Cardiac fibroblast (primary cell): ENCODE measurements at places on chromosomes 16 and 17.

GRCh38 chr17:4150096-4150495, 7.1 kb downstream of the CYB5D2 start:
- no peak for DNase-seq

DNA sequence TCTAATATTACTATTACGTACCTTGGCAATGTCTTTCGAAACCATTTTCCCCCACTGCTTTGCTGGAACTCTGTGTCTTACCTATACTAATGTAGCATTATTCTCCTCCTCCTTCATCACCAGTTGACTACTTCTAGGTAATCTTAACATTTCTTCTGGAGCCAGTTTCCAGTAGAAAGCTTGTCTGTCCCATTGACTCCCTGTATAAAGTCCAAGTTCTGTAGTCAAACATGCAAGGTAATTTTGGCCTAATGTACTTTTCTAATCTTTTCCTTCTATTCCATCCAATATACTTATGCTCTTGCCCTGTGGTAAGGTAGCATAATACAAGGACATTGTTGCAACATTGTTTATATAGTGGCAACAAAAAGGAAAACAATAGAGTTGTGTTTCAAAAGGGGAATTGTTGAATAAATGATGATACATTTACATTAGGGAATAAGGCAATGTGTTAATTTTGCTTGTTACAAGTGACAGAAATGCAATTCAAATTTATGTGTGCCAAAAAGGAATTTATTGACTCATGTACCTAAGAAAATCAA, 27.9 kb downstream of the OMG start:
- no peak for DNase-seq

DNA sequence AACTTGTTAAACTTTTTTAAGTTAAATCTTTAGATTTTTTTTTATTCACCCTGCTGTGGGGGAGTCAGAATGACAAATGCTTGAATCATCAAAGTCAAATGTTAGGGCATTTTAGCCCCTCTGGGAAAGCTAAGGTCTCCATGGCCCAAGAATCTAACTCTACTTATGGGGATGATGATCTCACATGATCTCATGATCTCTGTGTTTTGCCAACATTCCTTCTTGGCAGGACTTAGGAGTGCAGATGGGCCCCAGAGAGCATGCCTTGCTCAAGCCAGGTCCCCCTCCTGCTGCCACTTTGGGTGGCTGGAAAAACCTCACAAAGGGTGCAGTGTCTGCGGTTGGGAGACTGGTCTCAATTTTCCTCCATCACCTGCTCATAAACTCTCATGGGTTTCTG, 108.6 kb downstream of the PRKCB start:
- no peak for DNase-seq

DNA sequence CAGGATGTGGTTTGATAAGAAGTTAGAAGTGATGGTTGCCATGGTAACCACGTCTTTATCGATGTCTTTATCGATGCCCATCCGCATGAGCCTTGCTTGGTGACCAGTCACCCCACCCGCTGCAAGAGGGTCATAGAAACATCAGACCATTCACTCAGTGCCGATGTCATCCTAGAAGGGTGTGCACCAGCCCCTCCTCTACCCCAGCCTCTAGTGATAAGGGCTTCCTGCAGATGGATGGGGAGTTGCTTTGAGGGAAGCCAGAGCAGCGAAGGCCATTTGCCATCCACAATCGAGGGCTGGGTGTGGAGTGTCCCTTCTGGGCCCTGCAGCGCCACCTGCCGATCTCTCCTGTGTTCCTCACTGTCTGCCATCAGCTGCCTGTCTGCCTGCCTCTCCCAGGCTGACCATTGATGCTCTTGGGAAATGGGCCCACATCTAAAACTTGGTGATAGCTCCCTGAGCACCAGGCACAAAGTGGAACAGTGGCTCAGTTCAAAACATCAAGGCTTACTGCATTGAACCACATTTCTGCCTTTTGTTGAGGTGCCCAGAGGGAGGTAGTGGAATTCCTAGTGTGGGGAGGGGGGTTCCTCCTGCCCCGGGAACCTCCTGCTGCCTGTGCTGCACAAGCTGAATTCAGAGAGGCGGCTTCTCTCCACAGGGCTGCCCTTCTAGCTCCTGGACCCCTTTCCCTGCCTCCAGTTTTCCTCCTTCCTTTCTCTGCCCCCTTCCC, 8.9 kb downstream of the CALB2 start:
- peak; percentile 49 for DNase-seq

- DNase-seq = no peak
These were observed 56.8 kb upstream of the HS3ST2 start for GRCh38 chr16:22757202-22757601.

DNA sequence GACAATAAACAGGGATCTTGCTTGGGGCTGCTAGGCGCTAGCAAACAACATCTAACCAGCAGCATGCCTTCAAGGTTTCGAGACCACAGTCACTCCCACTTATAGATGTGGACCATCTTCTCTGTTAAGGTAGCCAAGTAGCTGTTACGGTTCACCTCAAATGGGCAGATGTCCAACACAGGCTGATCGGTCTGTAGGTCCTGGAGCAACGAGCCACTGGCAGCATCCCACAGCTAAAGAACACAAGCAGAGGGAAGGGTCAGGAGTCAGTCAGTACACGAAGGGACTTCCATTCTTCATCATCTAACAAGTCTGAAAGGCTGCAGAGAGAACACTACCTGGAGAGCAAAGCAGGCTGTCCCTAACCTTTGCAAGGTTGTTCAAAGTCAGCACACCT, 16.9 kb upstream of the GLG1 start:
- no peak for DNase-seq

GRCh38 chr17:30831257-30831656, 509 bp upstream of the ATAD5 start:
- peak; percentile 38 for DNase-seq

DNA sequence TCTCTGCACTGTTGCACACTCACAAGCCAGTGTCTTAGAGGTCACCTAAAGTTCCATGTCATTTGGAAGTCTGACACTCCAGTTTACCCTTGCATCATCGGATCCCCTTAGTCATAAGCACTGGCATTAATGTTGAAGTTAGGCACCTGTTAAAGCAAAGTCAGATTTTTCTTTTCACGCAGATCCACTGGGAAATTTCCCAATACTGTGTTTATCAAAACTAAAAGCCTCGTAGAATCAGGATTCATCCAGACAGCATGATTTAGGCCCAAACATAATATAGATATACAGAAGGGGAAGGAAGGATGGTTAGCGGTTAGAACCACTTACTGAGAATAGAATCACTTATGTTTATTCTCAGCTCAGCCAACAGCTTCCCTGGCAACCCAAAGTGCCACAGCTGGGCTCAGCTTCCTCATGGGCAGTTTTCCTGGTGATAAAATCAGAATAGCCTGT, 30.1 kb upstream of the HAPSTR1 start:
- peak; percentile 38 for DNase-seq

DNA sequence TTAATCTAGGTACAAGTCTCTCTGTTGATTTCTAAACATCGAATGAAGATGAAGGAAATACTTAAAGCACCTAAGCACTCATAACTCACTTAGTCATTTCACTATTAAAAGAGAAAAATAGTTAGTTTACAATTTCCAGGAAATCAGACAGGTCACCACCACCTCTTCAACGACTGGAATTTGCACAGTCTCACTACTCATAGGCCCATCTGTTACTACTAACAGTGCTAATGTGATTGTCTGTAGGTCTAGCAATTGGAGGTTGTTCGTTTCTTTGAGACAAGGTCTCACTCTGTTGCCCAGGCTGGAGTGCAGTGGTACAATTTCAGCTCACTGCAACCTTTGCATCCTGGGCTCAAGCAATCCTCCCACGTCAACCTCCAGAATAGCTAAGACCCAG, 444.6 kb downstream of the MAF start:
- DNase-seq = no peak

DNA sequence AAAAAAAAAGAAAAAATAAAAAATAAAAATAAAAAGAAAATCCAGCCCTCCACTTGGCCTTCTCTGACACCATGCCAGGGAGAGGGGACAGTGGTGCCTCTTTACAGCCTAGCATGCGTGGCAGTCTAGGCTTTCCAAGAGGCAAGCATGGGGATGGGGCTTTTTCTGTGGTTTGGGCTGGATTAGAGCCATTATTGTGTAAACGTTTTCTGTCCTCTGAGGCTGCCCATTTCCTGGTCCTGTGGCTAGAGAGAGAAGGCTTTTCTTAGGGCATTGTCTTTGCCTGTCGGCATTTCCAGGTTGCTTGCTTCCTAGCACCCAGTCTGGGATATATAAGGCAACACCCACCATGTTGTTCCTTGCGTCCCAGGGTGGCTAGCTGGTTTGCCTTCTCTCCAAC, 2.7 kb upstream of the DHRS7B start:
- DNase-seq = peak; percentile 18

DNA sequence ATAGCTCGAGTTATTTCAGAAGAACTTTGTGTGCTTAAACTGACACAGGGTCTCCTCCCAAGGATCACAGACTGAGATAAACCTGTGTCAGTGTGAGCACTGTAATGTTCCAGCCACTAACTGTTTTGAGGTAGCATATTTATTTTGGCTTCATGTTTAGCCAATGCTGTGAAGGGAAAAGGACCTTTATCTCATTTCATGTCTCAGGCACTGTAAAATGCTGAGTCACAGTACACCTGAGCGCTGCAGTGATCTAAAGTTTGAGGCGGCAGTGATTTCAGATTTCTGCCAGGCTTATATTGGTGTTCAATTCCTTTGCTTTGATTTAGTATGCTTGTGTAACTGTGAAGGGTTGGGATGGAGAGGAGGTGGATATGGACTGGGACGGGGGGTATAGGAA, 3.1 kb upstream of the DNAJA2 start:
- DNase-seq = no peak

- DNase-seq = no peak
These were observed 3.8 kb upstream of the CHD3 start for GRCh38 chr17:7884581-7885366.
